Activated CD4-positive, alpha-beta T cell treated with anti-CD3 and anti-CD28 coated beads, Interleukin-2, amount 10 ng/mL, durations not matched to agents 7 days and 5 days (primary cell): ENCODE measurements at places on chromosomes 2 and 18. TPM values are rescaled to one million over a fixed set of nuclear protein-coding genes. Genes with fewer than 3 reads are reported as not detected.

DNA sequence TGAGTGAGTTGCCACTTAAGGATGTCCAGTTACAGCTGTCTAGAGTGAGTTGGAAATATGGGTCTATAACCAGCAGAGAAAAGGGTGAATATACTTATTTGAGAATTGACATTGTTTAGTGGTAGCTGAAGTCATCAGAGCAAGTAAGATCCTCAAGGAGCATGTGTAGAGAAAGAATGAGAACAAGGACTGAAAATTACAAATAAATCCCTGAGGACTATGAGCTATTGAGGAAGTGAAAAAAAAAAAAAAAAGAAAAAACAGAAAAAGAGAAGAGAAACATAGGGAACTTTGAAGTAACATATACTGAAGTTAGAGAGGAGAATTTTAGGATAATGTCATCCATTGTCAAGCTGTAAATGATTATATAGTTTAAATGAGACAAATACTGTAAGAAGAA, 134.0 kb upstream of the CCDC68 start:
- no peak for DNase-seq

DNA sequence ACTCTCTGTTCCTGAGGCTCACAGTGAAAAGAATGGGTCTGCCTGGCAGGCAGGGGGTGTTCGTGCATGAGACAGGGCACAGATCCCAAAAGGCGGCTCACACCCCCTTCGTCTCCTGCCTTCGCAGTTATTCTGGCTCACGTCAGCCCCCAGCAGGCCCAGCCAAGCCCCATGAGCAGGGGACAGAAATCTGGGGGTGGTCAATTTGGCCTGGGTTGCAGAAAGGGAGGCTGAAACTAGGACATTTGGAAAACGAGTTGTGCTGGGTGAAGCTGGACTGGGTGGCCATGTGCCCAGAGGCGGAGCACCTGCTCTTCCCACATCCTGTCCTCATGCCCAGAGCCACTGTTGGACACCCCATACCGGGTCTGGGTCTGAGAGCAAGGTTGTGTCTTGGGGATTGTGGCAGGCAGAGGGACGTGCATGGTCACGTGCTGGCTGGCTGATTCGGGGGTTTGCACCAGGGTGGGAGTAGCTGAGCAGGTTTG, 99.0 kb upstream of the MCFD2 start:
- DNase-seq: no peak

- no peak for DNase-seq
Observed at GRCh38 chr2:5617358-5617757, 74.8 kb upstream of the SOX11 start.

GRCh38 chr2:12177455-12178288, 431.2 kb downstream of the LPIN1 start:
- peak; percentile 49 for DNase-seq

DNA sequence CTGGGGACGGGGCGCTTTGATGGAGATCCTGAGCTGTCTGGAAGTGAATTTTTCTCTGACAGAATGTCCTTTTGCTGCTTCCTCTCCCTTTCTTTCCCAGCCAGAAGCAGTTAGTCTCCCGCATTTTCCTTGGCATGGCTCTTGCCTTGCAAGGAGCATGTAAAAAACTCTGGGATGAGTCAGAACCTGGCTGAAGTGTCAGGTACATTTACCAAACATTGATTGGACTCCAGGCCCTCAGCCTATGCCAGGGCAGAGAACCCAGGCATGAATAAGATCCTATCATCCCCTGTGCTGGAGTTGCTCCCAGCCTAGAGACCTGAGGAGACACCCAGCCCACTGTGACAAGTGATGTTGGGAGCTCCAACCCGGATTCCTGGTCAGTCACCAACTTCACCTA, 21.6 kb downstream of the STON1 start:
- DNase-seq: no peak

GRCh38 chr2:187519419-187520120, 34.7 kb downstream of the TFPI start:
- no peak for DNase-seq

DNA sequence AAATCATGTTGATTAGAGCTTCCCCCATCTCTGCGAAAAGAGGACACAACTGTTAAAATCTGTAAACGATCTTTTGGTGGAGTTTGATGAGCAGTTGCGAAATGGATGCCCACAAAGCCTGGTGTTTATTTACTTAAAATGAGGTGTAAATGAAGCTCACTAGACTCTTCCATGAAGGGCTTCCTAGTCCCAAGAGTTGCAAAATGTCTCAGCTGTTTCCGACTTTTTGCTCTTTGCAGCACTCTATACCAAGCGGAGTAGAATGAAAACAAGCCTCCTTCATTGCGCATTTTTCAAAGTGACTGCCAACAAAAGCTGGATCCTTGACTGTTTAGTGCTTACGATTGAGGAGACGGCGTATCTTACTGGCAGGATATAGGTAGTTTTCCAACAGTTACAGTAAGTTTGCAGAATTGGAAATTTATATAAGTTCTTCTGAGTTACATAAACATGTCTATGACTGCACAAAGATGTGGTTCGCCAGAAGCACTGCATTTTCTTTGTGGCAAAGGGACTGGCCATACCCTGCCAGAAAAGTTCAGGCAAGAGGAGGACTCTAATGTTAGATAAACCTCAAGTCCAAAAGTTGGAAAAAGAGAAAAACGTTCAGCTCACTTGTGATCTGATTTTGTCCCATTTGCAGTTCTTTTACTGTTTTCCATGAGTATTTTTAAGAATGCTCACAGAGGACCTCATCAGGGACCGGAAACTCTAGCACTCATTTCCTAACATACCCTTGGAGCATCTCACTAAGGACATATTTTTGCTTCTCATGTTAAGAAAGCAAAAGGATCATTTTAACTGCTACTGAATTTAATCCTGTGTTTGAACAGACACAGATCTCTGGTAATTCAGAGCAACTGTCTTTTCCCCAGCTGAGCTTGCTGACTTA, 42.7 kb downstream of the COLEC12 start:
- DNase-seq: no peak

DNA sequence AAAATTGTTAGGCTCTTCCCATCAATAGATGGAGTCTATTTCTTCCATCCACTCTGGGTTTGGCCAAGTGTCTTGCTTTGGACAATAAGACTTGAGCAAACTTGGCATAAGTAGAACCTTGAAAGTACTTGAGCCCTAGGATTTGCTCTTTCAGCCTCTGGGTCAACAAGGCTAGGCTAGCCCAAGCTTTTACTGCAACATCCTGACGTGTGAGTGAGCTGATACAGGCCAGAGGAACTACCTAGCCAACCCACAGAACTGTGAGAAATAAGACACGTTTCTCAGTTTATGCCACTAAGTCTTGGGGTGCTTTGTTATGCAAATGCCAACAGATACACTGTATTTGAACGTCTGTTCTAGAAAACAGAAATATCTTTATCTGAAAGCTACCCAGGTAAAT, 71.9 kb downstream of the LRP2 start:
- no peak for DNase-seq

DNA sequence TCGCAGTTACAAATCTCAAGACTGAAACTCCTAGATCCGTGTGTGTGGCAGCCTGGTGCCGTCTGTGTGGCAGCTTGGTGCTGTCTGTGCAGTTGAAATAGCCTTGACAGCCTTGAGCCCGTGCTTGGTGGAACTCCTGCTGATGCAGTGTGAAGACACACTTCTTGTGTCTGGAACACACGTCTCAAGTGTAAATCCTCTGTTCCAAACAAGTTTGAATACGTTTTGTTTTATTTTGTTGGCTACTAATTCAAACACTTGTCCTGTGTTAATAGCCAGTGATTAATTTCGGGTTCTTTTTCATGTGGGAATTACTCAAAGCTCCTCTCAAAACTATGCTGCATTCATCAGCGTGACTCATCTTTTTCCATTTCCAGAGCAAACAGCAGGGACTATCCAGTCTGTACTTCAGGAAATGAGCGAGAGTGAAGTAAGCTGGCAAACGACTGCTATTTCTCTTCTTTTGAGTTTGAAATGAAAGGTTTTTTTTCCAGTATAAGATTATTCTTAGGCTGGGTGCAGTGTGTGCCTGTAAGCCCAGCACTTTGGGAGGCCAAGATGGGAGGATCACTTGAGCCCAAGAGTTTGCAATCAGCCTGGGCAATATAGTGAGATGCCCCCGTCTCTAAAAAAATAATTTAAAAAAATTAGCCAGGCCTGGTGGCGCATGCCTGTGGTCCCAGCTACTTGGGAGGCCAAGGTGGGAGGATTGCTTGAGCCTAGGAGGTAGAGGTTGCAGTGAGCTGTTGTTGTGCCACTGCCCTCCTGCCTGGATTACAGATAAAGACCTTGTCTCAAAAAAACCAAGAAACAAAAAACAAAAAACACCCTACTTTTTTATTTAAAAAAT, 152.9 kb downstream of the SPP2 start:
- no peak for DNase-seq

- no peak for DNase-seq
Observed at GRCh38 chr2:238143239-238143951, 4.9 kb downstream of the KLHL30 start.

- DNase-seq: peak; percentile 73
Observed at GRCh38 chr18:26091047-26091630, 726 bp upstream of the SS18 start.

GRCh38 chr18:36758623-36759022, 70.2 kb downstream of the TPGS2 start:
- no peak for DNase-seq

The EPB41L3 gene
- total RNA-seq: 13.7 TPM

The CCDC141 gene
- total RNA-seq: 10.8 TPM

The EGR4 gene
- total RNA-seq: not detected

The FAM161A gene
- total RNA-seq: 4.4 TPM

The CXCR1 gene
- total RNA-seq: 0.99 TPM

The IL18RAP gene
- 3.8 TPM for total RNA-seq
